ENCODE measurements at places on chromosomes 12 and 14. TPM values are rescaled to one million over a fixed set of nuclear protein-coding genes. Genes with fewer than 3 reads are reported as not detected.

DNA sequence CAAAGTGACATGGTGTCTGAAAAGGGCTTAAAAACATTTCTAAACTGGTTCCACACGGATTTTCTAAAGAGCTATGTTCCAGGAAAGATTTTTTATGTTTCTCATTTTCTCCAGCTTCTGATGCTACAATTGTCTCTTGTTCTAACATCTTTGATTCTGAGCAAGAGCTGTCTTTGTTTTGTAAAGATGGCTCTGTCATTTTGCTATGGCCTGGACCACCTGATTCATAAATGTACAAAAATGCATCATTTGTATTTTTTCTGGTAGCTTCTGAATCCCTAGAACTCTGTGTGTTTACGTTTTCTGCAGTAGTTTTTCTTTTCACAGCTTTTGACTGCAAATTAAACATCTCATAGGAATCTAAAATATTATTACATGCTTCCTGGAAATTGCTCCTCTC, 3.2 kb downstream of the MLH3 start:
- no peak overlapping the region for H3K27ac ChIP-seq
- DNase-seq, result no peak
- H3K4me3 ChIP-seq, result no peak overlapping the region

SCN8A gene
- total RNA-seq, result 3.9 TPM

KRT74 gene
- not detected for total RNA-seq

TOMM20L gene
- total RNA-seq, result not detected

- peaks cover 3% of the 10 kb centered on the region for H3K36me3 ChIP-seq
- H3K4me3 ChIP-seq, result no peak overlapping the region
- H3K27ac ChIP-seq, result no peak overlapping the region
- peaks cover 40% of the 10 kb centered on the region for H3K27me3 ChIP-seq
- DNase-seq, result no peak
- H3K4me1 ChIP-seq, result no peaks in the 10 kb centered on the region
Measured at GRCh38 chr12:49553512-49554088, 14.3 kb downstream of the MCRS1 start.

- no peak overlapping the region for H3K4me3 ChIP-seq
- no peaks in the 10 kb centered on the region for H3K36me3 ChIP-seq
- no peak overlapping the region for H3K27ac ChIP-seq
- peaks cover 3% of the 10 kb centered on the region for H3K4me1 ChIP-seq
- no peak for DNase-seq
Measured at GRCh38 chr12:51395283-51396230, 4.4 kb upstream of the GALNT6 start.

DNA sequence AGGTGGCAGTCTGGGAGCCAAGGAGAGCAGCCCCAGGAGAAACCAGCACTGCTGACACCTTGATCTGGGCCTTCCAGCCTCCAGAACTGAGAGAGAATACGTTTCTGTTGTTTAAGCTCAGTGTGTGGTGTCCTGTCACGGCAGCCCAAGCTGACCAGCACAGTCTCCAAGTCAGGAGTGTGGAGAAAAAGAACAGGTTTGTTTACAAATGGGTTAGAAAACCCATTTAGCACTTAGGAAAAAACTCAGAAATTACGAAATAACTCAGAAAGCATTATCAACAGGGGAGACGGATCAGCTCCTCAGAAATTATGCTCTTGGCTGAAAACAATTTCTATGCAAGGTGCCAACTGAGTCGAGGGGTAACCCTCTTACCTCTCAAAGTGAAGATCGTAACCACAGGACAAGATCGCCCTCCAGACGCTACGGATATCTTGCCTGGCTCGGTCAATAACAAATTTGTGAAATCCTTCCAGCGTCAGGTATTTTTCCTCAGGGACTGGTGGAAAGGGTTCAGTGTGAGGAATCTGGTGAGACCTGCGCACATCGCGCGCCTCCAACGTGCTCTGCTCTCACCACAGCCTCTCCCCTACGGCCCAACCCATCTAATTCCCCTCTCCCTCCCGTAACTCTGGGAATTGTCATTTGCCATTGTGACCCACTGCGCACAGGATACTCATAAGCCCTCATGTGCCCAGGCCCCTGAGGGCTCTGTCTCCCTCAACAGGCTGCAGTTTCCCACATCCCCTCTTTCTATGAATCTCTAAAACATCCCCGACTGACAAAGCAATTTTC, 50.2 kb downstream of the TRAFD1 start:
- no peaks in the 10 kb centered on the region for H3K27me3 ChIP-seq
- DNase-seq, result no peak
- H3K36me3 ChIP-seq, result peaks cover 49% of the 10 kb centered on the region
- H3K4me1 ChIP-seq, result no peaks in the 10 kb centered on the region
- H3K4me3 ChIP-seq, result no peak overlapping the region
- no peak overlapping the region for H3K27ac ChIP-seq

GRCh38 chr12:80769553-80770140, 52.9 kb downstream of the MYF5 start:
- no peaks in the 10 kb centered on the region for H3K27me3 ChIP-seq
- no peak overlapping the region for H3K4me3 ChIP-seq
- no peak overlapping the region for H3K27ac ChIP-seq
- no peaks in the 10 kb centered on the region for H3K36me3 ChIP-seq
- no peaks in the 10 kb centered on the region for H3K4me1 ChIP-seq

DNA sequence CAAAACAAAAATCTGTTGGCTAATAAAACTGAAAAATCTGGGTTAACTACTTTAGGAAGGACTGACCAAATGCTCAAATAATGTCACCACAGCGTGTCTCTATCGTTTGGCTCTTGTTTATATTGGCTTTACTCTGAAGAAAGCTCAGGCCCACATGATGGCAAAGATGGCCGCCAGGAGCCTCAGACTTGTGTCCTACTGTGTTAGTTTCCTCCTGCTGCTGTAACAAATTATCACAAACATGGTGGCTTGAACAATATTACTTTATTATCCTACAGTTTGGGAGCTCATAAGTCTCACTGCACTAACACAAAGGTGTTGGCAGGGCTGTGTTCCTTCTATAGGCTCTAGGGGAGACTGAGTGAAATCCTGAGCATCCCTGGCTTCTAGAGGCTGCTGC, 303.0 kb downstream of the DAD1 start:
- no peak for DNase-seq
- H3K36me3 ChIP-seq, result no peaks in the 10 kb centered on the region
- no peaks in the 10 kb centered on the region for H3K4me1 ChIP-seq
- no peak overlapping the region for H3K27ac ChIP-seq
- H3K4me3 ChIP-seq, result no peak overlapping the region

LRP1-AS gene
- not detected for total RNA-seq

DNA sequence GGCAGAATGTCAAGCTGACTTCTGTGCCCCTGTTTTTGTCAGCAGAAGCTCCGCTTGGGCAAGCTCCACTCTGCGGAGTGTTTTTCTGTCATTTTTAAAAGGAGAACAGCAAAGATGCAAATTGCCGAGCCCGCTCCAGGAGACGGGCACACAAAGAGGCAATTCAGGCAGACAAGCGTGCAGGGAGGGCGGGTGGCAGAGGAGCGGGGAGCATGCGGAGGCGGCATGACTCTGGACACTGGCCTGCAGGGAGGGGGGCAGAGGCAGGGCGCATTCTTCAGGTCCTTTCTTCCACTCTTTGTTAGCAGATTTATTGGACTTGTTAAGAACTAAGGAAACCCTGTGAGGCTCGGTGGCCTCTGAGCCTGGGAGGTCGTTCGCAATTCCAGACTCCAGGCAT, 187.3 kb upstream of the RMST start:
- no peaks in the 10 kb centered on the region for H3K27me3 ChIP-seq
- DNase-seq, result no peak
- no peak overlapping the region for H3K27ac ChIP-seq

DNA sequence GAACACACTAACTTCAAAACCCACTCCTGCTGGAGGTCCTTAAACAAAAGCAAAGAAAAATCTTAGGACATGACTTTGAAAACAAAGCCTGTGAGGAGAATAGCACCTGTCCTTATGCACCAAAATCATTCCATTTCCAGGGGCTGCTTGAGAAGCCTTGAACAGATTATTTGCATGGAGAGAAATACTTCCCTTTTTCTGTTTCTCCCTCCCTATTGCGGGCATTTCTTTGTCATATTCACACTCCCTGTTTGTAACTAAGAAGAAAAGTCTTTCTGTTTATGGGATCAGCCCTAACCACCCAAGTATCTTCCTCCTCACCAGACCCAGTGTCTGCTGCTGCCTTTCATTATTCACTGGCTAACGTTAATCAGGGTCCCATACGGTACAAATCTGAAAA, 218.8 kb downstream of the DPF3 start:
- no peak overlapping the region for H3K27ac ChIP-seq
- H3K27me3 ChIP-seq, result no peaks in the 10 kb centered on the region
- H3K4me3 ChIP-seq, result no peak overlapping the region
- no peaks in the 10 kb centered on the region for H3K4me1 ChIP-seq
- DNase-seq, result no peak

- no peak overlapping the region for H3K27ac ChIP-seq
- no peak overlapping the region for H3K4me3 ChIP-seq
- no peaks in the 10 kb centered on the region for H3K36me3 ChIP-seq
- no peak for DNase-seq
Measured at GRCh38 chr12:47858511-47859266, 39.0 kb upstream of the HDAC7 start.

VRTN gene
- 0.39 TPM for total RNA-seq

GRCh38 chr14:60680511-60680910, 31.2 kb upstream of the SIX1 start:
- no peak for DNase-seq
- no peaks in the 10 kb centered on the region for H3K27me3 ChIP-seq
- H3K36me3 ChIP-seq, result no peaks in the 10 kb centered on the region
- H3K4me1 ChIP-seq, result peaks cover 8% of the 10 kb centered on the region
- H3K27ac ChIP-seq, result no peak overlapping the region

DNA sequence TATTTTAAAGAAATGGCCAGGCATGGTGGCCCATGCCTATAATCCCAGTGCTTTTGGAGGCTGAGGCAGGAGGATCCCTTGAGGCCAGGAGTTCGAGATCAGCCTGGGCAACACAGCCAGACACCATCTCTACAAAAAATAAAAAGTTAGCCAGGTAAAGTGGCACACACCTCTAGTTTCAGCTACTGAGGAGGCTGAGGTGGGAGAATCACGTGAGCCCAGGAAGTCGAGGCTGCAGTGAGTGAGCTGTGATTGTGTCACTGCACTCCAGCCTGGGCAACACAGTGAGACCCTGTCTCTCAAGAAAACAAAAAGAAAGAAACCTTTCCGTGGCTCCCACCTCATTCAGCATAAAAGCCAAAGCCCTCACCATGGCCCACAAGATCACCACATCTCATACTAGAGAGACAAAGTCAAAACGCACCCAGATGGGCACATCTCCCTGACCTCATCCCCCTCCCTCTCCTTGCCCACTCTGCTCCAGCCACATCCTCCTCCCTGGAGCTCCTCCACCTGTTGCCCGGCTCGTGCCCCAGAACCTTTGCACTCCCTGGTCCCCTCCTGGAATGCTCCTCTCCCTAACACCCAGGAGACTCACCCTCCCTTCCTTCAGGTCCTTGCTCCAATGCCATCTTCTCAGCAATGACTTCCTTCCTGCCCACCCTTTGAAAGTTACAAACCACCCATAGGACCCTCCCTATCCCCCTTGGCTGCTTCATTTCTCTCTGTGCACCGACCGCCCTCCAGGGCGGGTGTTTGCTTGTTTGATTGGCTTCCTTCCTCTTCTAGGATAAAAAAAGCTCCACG, 4.8 kb upstream of the SCARB1 start:
- H3K4me1 ChIP-seq, result no peaks in the 10 kb centered on the region
- no peaks in the 10 kb centered on the region for H3K27me3 ChIP-seq
- no peak overlapping the region for H3K27ac ChIP-seq
- H3K4me3 ChIP-seq, result no peak overlapping the region
- DNase-seq, result no peak

ENDOU gene
- 0.53 TPM for total RNA-seq

DNA sequence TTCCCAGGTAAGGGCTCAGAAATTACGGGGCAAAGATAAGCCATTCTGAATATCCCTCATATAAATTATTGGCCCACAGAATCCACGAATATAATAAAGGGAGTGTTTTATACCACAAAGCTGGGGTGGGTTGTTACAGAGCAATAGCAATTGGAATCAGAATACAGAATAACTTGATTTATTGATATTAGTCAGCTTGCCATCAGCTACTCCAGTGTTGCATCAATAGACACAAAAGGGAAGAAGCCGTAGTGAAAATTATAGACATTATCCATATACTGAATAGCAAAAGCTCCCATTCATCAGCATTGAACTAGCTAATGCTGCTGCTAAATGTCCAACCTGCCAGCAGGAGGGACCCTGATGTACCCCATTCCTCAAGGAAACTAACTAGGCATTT, 18.3 kb downstream of the MDGA2 start:
- H3K36me3 ChIP-seq, result no peaks in the 10 kb centered on the region
- no peak for DNase-seq
- H3K4me1 ChIP-seq, result no peaks in the 10 kb centered on the region
- H3K27ac ChIP-seq, result no peak overlapping the region

GRCh38 chr12:91817517-91817916, 328.1 kb downstream of the BTG1 start:
- H3K4me3 ChIP-seq, result no peak overlapping the region
- no peaks in the 10 kb centered on the region for H3K4me1 ChIP-seq
- no peak for DNase-seq
- no peak overlapping the region for H3K27ac ChIP-seq
- no peaks in the 10 kb centered on the region for H3K27me3 ChIP-seq
- no peaks in the 10 kb centered on the region for H3K36me3 ChIP-seq

GRCh38 chr12:121849665-121850064, 9.0 kb downstream of the HPD start:
- H3K4me1 ChIP-seq, result no peaks in the 10 kb centered on the region
- H3K27me3 ChIP-seq, result no peaks in the 10 kb centered on the region
- no peak for DNase-seq
- H3K27ac ChIP-seq, result no peak overlapping the region
- no peaks in the 10 kb centered on the region for H3K36me3 ChIP-seq

IL26 gene
- not detected for total RNA-seq

DNA sequence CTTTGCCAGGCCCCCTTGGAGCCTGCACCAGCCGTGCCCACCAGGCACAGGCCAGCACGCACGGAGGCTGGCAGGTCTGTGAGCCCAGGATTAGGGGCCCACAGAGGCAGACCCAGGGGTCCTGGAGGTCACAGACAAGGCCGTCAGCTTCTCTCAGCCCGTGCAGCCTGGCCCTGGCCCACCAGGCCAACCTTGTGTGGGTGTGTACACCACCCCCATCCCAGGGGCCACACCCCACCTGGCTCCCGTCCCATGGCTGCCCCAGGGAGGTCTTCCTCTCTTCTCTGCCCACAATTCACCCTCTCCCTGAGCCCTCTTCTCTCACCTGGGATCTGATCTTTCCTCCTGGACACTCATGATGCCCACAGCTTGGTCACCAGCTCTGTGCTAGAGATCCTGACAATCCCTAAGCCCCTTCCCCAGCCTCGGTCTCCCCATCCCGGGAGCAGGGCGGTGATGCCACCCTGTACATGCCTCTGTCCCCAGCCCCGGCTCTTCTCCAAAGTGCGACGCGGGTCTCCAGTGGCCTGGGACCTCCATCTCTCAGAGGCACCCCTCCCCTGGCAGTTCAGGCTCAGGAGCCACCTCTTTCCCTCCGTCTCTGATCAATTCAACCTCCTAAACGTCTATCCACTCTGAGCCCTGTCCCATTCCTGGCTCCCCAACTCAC, 31.1 kb upstream of the GPR132 start:
- no peaks in the 10 kb centered on the region for H3K36me3 ChIP-seq
- DNase-seq, result no peak
- H3K27ac ChIP-seq, result no peak overlapping the region
- H3K4me3 ChIP-seq, result no peak overlapping the region
- no peaks in the 10 kb centered on the region for H3K27me3 ChIP-seq
- peaks cover 3% of the 10 kb centered on the region for H3K4me1 ChIP-seq

GRCh38 chr14:92471919-92472318, 41.7 kb upstream of the RIN3 start:
- no peaks in the 10 kb centered on the region for H3K4me1 ChIP-seq
- H3K27ac ChIP-seq, result no peak overlapping the region
- no peaks in the 10 kb centered on the region for H3K36me3 ChIP-seq
- H3K4me3 ChIP-seq, result no peak overlapping the region
- no peak for DNase-seq
- no peaks in the 10 kb centered on the region for H3K27me3 ChIP-seq

ARHGEF25 gene
- total RNA-seq, result 22.3 TPM

EFS gene
- total RNA-seq, result 20.5 TPM

RHOJ gene
- 0.18 TPM for total RNA-seq
